Astrocyte (in vitro differentiated cells and primary cell): ENCODE measurements at places on chromosomes 1 and 21. TPM values are rescaled to one million over a fixed set of nuclear protein-coding genes. Genes with fewer than 3 reads are reported as not detected.

FAM229A gene
- 3.5 and 4.2 TPM in 2 replicates for total RNA-seq

GRCh38 chr1:187229496-187229895 lies 400.7 kb downstream of the PLA2G4A start:
- H3K27ac ChIP-seq, result no peak overlapping the region
- no peaks in the 10 kb centered on the region for H3K27me3 ChIP-seq
- no peaks in the 10 kb centered on the region for H3K36me3 ChIP-seq
- DNase-seq, result no peak
- no peaks in the 10 kb centered on the region for H3K4me1 ChIP-seq

GRCh38 chr1:227429447-227430359 lies 111.4 kb upstream of the CDC42BPA start:
- H3K27me3 ChIP-seq, result no peaks in the 10 kb centered on the region
- H3K36me3 ChIP-seq, result no peaks in the 10 kb centered on the region
- DNase-seq, result peak; percentile 42
- no peak overlapping the region for H3K27ac ChIP-seq

- DNase-seq, result no peak
- H3K36me3 ChIP-seq, result no peaks in the 10 kb centered on the region
- no peaks in the 10 kb centered on the region for H3K4me1 ChIP-seq
- H3K27ac ChIP-seq, result no peak overlapping the region
- peaks cover 2% of the 10 kb centered on the region for H3K27me3 ChIP-seq
- H3K4me3 ChIP-seq, result no peak overlapping the region
These were observed 14.1 kb upstream of the PLEKHG5 start for GRCh38 chr1:6505367-6506209.

- DNase-seq, result no peak
- H3K4me1 ChIP-seq, result no peaks in the 10 kb centered on the region
- no peaks in the 10 kb centered on the region for H3K36me3 ChIP-seq
- no peak overlapping the region for H3K27ac ChIP-seq
These were observed 88.8 kb upstream of the GPR52 start for GRCh38 chr1:174358786-174359453.
